ENCODE measurements at places on chromosomes 4 and X. TPM values are rescaled to one million over a fixed set of nuclear protein-coding genes. Genes with fewer than 3 reads are reported as not detected.

The LIAS gene
- total RNA-seq = 8.0 TPM

The CT45A2 gene
- not detected for total RNA-seq

The PRSS12 gene
- 59.9 TPM for total RNA-seq

The TMPRSS11D gene
- not detected for total RNA-seq

The CTAG2 gene
- total RNA-seq = not detected

The TMEM128 gene
- total RNA-seq = 21.3 TPM

Data from fibroblast of lung (primary cell).